IPS DF 6.9 (cell line): ENCODE measurements at places on chromosomes 6 and 20.

DNA sequence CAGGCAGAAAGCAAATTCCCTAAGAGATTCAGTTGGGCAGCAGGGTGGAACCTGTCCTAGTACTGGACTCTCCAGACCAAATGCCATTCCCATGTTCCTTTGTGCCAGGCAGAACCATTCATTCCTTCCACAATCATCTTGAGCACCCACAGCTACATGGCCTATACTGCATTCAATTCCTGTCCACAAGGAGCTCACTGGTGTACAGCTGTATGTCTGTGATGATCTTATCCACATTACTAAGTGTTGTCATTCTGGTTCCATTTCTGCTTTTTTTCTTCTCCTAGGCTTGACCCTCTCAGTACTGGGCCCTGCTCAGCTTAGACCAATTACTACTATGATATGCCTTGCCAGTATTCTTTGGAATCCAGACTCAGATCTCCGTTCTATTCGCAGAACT lies 27.5 kb downstream of the MAN1A1 start:
- no peak for DNase-seq
- H3K27ac ChIP-seq: no peak overlapping the region
- H3K4me3 ChIP-seq: no peak overlapping the region
- H3K4me1 ChIP-seq: no peaks in the 10 kb centered on the region

GRCh38 chr20:18739751-18740166 lies 73.8 kb upstream of the SCP2D1 start:
- no peak overlapping the region for H3K27ac ChIP-seq
- 0 out of 2 replicates have a peak, but pooled peaks cover 3% of the 10 kb centered on the region for H3K36me3 ChIP-seq
- no peak overlapping the region for H3K4me3 ChIP-seq
- H3K27me3 ChIP-seq: no peaks in the 10 kb centered on the region
- DNase-seq: no peak

DNA sequence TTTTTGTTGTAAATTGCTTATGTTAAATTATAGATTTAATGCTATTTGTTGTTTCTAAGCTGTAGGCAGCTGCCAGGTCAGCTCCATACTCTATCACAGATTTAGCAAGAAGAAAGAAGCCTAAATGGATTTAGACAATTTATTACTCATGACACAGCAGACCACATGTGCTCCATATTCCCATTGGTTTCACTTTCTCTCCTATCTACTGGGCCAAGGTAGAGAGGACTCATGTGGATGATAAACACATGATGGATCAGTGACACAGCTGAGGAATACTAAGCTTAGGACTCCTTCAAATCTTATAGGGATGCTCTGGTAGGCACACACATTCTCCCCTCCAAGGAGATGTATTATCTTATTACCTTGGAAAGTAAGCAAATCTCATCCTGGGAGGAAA lies 553.0 kb upstream of the ADGRB3 start:
- no peaks in the 10 kb centered on the region for H3K4me1 ChIP-seq
- DNase-seq: no peak
- H3K4me3 ChIP-seq: no peak overlapping the region
- H3K27ac ChIP-seq: no peak overlapping the region
- no peaks in the 10 kb centered on the region for H3K36me3 ChIP-seq

DNA sequence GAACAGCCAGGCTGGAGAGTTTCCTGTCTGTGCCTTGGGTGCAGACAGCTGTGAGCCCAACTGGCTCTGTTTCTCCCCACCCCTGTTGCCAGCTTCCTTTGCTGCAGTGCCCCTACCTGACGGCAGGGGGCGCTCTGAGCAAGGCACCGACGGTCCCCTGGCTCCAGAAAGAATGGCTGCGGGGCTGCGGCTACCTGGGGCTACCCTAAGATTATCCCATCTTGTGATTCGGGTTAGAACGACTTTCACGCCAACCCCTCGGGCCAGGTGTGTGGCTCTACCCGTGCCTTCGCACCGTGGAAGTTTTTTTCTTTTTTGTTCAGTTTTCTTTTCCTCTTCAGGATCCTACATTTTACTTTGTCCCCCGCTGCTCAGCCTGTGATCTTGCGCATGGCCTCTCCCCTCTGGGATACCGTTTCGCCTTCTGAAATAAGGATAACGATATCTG lies 33.4 kb upstream of the AAR2 start:
- no peak overlapping the region for H3K4me3 ChIP-seq
- H3K36me3 ChIP-seq: no peaks in the 10 kb centered on the region
- DNase-seq: peak; percentile 52

GRCh38 chr20:62096421-62097380 lies 25.6 kb upstream of the LSM14B start:
- no peak for DNase-seq
- H3K27ac ChIP-seq: no peak overlapping the region
- no peaks in the 10 kb centered on the region for H3K4me1 ChIP-seq
- no peaks in the 10 kb centered on the region for H3K36me3 ChIP-seq
- no peaks in the 10 kb centered on the region for H3K27me3 ChIP-seq
- no peak overlapping the region for H3K4me3 ChIP-seq

DNA sequence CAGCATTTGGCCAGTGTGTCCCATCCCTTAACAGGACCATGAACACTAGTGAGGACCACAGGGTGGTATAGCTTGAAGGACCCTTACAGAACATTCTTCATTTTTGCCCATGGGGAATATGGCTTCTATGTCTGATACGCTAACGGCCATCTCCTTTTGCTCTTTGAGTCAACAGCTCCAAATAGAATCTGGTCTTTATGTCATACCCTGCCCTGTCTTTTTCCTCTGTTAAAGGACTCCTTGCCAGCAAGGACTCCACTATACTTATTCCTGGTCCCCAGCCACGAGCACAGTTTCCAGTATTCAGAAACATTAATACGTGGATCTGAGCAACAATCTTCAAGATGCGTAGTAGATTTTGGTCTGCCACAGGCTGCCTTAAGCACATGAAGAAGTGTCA lies 22.5 kb downstream of the SERPINB1 start:
- no peak for DNase-seq
- H3K4me3 ChIP-seq: no peak overlapping the region
- no peaks in the 10 kb centered on the region for H3K27me3 ChIP-seq
- H3K36me3 ChIP-seq: no peaks in the 10 kb centered on the region
- no peaks in the 10 kb centered on the region for H3K4me1 ChIP-seq
